ENCODE measurements at places on chromosomes 2 and 18.

DNA sequence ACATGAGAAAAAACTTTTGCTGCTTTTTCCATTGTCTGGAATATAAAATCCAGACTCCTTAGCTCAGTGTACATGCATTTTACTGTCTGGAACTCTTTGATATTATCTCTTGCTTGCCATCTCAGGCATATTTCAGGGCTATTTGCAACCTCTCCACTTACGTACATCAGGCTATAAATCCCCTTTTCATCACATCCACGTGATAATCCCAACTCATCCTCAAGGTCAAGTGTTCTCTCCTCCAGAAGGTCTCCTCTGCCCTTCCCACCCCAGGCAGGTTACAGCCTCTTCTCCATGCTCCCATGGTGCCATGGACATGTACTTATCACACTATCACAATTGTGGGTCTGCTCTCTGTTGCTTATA, 202.5 kb upstream of the RBMS1 start:
- DNase-seq = no peak

DNA sequence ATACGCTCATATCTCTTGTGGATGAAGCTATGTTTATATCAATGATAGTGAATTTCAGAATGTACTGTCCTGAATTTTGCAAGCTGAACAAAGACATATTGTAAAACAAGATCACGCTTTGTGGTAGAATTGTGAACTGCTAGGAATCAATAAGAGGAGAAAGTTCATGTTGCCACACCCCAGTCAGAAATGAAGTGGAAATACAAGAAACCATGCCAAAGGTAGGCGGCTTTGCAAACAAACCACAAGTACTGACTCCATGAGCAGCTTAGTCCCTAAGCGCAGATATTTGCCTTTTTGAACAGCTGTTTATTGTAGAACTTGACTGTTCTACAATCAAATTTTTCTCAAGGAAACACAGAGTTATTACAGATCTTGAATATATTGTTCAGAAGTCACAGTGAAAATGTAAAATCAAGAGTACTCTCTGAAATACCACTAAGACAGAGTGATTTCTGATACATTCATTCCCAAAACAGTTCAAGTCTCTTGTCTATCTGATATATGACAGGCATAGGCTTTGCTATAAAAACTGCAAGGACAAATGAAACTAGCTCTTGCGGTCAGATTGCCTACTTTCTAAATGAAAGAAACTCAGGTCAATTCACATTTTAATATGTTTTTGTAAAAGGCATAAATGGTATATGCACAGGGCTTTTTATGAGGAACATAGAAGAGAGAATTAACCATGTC, 120.9 kb upstream of the CDH19 start:
- DNase-seq = no peak

- no peak for DNase-seq
These were observed 151.9 kb upstream of the CYRIA start for GRCh38 chr2:16817305-16818202.

GRCh38 chr2:232102380-232102779, 140.9 kb downstream of the DIS3L2 start:
- DNase-seq = no peak

DNA sequence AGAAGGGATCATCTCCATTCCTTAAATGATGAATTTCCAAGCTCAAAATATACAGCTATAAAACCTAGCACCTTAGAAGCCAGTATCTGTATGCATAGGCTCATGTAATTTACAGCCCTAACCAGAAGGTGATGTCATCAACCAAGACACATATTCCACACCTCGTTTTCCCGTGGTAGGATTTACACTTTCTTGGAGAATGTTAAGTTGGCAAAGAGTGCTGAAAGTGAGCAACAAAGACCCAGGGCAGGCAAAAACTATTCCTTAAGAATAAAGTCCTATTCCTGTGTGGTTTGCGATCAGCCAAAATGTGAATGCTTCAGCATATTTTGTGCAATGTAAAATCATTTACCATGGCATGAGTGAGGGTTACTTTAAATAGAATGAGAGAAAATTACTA, 247.1 kb downstream of the OSR1 start:
- DNase-seq = no peak

DNA sequence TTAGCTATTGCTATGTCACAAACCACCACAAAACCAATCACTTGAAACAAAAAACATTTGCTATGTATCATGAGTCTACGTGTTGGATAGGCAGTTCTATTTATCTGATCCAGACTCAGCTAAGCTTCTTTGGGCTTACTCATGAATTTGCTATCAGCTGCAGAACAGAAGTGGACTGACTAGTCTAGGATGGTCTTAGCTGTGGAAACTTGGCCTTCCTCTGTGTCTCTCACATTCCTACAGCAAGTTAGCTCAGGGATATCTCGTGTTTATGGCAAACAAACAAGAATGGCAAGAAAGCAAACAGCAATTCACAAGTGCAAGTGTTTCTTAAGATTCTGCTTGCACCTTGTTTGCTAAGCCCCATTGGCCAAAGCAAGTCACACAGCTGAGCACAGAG, 288.0 kb upstream of the TNP1 start:
- DNase-seq = no peak

DNA sequence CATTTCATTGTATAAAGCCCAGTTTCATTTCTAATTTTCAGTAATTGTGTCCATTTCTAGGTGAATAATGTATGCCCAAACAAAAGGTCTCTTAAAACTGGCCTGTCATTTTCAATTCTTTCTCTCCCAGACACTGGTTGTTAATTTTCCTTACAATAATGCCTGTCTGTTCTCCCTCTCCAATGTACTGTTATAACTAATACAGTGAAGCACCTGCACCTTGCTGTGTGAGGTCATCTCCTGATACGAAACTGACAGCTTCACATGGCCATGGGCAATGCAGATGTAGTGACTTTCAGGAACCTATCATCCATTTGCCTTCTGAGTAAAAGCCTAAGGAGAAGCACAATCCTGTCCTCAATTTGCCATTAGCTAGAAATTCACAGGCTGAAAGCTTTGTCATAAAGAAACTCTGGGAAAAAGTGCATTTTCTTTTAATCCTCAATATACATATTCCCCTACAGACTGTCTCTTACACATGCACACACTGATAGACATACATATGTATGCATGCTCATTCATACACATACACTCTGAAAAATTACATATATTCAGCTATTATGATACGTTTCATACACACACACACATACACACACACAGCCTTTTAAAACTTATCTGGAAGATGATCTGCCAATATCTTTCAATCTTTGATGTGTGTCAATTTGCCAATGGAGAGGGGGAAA, 1030.3 kb downstream of the TDRD15 start:
- DNase-seq = no peak

DNA sequence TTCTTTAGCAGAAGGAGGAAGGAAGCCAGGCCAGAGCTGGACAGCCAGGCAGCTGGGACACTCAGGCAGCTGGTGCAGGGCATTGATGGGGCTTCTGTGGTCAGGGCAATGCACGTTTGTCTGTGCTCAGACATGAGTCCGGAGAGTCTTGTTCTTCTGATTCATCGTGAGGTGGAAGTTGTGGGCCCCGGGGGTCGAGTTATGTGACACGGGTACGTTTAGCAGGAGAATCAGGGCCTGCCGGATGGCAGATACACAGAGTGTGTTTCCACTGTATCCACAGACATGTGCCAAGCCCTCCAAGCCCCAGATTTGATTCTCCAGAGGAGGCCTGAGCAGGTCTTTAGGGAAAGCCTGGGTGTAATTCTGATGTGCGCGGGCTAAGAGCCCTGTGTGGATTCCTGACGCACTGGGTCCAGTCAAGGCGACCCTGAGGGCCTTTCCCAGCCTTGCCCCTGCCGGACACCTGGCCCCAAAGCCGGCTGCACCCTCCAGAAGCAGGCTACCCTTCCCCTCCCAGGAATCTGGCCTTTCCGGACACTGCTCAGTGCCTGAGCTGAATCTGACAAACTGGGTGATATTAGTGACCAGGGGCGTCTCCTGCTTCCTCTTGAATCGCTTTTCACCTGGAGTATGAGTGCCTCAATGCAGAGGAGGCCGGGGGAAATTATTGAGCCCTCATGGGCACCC, 10.1 kb downstream of the ARHGEF4 start:
- DNase-seq = no peak

- DNase-seq = no peak
These were observed 264.8 kb downstream of the ANAPC1 start for GRCh38 chr2:111618978-111619902.

GRCh38 chr2:69524799-69525198, 87.6 kb upstream of the NFU1 start:
- no peak for DNase-seq

- no peak for DNase-seq
These were observed 364.4 kb downstream of the KCNJ3 start for GRCh38 chr2:155062922-155063258.

DNA sequence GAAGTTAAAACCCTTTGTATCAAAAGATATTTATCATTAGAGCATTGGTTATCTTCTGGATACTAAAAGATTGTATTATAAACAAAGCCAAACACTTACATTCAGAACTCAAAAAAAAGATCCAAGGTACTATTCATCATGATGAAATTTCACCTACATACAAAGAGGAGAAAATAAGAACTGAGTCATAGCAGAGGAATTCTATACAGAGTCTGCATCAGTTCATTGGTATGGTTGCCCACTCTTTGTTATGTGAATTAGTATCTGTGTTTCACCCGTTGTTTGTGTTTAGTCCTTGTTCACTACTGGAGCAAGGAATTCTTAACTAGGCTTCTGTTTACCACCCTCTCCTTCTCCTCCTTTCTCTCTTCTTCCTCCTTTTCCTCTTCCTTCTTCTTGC, 157.9 kb downstream of the LNPK start:
- no peak for DNase-seq

DNA sequence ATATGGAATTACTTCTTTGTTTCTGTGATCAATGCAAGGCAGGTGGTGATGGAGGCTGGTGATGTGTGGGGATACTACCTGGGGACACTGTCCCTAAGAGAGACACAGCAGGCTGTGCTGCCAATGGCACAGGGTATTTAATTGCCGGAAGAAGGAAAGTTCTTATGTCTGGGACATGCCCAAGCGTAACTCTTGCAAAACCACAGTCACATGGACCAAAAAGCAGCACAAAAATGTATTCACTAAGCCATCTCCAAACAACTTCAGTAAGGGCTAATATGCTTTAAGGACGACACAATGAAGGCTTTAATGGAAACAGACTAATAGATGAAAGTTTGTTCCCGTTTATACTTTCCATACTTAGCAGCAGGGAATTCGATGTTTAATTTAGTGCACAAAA, 49.7 kb upstream of the AP1S3 start:
- no peak for DNase-seq

- DNase-seq = no peak
These were observed 13.3 kb downstream of the TWIST2 start for GRCh38 chr2:238861013-238861730.

- DNase-seq = no peak
These were observed 470.6 kb downstream of the METTL4 start for GRCh38 chr18:2100694-2101213.

- DNase-seq = no peak
These were observed 217.8 kb upstream of the PIK3C3 start for GRCh38 chr18:41737218-41737617.

GRCh38 chr18:44705075-44705675, 24.5 kb downstream of the SETBP1 start:
- no peak for DNase-seq

DNA sequence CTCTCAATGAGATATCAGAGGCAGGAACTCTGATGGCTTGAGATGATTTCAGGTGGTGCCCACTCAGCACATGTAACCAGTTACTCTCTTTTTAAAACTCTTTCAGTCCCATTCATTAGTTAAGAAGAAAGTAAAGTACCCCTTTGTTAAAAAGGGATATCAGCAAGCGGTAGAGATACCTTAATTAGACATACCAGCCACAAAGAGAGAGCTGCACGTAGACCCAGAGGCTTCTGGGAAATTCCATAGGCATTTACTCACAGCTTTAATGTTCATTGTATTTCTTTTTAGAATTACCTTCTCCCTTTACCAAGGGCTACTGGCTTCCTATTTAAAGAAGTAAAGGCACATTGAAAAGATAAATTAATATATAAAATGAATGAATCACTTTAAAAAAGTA, 63.3 kb downstream of the LYPD6B start:
- no peak for DNase-seq

DNA sequence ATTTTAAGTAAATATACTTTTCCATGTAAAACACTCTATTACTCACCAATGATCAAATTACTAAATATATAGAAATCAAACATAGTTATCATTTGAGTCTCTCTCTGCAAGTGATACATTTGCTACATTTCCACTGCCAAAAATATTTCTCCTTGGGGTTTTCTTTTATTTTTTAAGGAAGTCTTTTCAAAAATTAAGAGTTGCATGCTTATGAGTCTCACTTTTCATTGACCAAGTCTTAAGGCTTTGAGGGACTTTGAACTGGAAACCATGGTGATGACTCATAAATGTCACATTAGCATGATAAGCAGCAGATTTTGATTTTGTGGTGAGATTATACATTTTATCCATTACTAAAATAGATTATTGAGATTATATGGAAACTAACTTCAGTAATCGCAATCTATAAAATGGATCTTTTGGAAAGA, 152.9 kb downstream of the FAM124B start:
- no peak for DNase-seq

GRCh38 chr18:10049747-10050146, 135.9 kb downstream of the VAPA start:
- no peak for DNase-seq

- no peak for DNase-seq
These were observed 67.6 kb downstream of the CCDC102B start for GRCh38 chr18:68865503-68865902.

DNA sequence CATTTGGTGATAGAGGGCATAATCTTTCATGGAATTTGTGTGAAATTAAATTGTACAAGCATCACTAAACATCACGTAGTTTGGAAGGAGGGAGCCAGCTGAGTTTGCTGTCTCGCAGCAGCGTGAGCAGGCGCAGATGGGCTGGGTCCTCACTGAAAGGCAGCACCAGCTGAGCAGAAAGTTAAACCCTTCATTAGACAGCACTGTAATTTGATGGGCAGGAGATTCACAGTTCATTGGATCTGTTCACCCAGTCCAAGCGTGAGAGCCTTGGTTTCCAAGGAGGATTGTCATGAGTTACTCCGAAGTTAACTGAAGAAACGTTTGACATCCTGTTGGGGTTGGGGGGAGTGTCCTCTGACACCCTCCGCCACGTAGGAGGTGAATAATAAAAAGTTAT, 89.8 kb upstream of the NFATC1 start:
- DNase-seq = no peak

- no peak for DNase-seq
These were observed 55.0 kb downstream of the KCNF1 start for GRCh38 chr2:10966741-10967140.

GRCh38 chr18:37246779-37247340, 318.7 kb downstream of the CELF4 start:
- no peak for DNase-seq

DNA sequence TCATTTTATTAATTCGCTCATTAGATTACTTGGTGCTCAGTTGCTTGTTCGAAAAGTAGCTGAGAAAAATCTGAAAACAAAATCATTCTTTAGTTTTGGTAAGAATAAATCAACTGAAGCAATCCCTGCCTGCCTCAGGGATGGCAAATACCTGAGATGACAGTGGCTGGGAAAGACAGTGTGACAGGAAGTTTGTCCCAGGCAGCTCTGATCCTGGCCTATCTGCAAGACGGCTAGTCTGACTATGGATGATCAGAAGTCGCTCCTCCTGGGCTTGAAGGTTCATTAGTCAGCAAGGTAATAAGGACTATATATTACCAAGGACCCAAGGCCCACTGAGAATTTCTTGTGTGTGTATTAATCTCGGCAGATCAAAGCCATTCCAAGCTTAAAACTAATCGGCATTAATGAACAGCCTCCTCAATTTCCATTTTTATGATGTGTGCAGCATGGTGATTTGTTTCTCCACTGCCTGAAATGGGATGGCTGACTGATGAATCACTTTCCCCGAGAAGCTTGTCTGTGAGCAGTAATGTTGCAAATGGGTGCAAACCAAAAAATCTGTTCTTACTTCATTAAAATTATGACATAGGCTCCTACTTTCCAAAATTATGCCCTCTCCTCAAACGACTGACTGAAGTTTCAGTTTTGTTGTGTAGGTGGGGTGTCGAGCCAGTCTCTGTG, 199.9 kb downstream of the ACTR3 start:
- no peak for DNase-seq

Data from CD4-positive, alpha-beta T cell treated with Interleukin-2 at 100 ng/mL for 4 hours (primary cell).